PC-3 (cell line): ENCODE measurements at places on chromosomes 1 and 21. TPM values are rescaled to one million over a fixed set of nuclear protein-coding genes. Genes with fewer than 3 reads are reported as not detected.

The SMYD2 gene
- total RNA-seq = 92.6 and 124 TPM in 2 replicates

The AGT gene
- total RNA-seq = 0.35 TPM in 1 of 2 replicates, not detected in the other

The SYCP1 gene
- total RNA-seq = not detected in 2 replicates

GRCh38 chr1:160971618-160972056, 17.0 kb upstream of the ITLN2 start:
- no peaks in the 10 kb centered on the region for H3K27me3 ChIP-seq
- no peaks in the 10 kb centered on the region for H3K36me3 ChIP-seq
- no peak overlapping the region for H3K27ac ChIP-seq
- no peaks in the 10 kb centered on the region for H3K4me1 ChIP-seq
- H3K4me3 ChIP-seq = no peak overlapping the region

The TRIM58 gene
- total RNA-seq = 22.7 and 46.9 TPM in 2 replicates

DNA sequence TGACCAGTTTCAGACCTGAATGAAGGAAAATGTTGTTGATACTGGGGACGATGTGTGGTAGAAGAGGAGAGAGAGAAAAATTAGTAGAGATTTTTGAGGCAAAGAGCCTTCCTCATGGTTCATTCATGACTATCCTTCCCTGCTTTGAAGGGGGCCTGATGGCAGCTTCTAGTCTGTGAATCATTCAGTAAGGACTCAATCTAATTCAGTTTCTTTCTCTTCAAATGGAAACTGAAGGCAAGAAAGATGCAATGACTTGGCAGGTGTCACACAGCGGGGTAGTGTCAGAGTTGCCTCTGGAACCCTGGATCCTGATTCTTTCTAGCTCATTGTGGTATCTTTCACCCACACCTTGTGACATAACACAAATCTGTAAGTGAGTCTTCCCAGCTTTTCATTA, 14.9 kb upstream of the CD5L start:
- H3K27ac ChIP-seq = no peak overlapping the region
- no peak overlapping the region for H3K4me3 ChIP-seq
- peaks cover 51% of the 10 kb centered on the region for H3K27me3 ChIP-seq
- no peak for DNase-seq

- no peaks in the 10 kb centered on the region for H3K27me3 ChIP-seq
- no peak overlapping the region for H3K27ac ChIP-seq
- H3K4me1 ChIP-seq = peaks cover 12% of the 10 kb centered on the region
- DNase-seq = no peak
Observed at GRCh38 chr1:180672505-180672904, 40.7 kb downstream of the XPR1 start.

The PGLYRP3 gene
- not detected in 2 replicates for total RNA-seq

The KMO gene
- 0.29 and 1.2 TPM in 2 replicates for total RNA-seq

The FCMR gene
- total RNA-seq = 1.5 and 4.6 TPM in 2 replicates

The FCGR1A gene
- not detected in 2 replicates for total RNA-seq

- H3K4me3 ChIP-seq = peak within 1 kb of the TSS; percentile 59
- DNase-seq = peak; percentile 51
- H3K27me3 ChIP-seq = peaks cover 63% of the 10 kb centered on the region
Observed at GRCh38 chr1:24930260-24931145, at the start of gene RUNX3. Gene RUNX3, minus strand, starts transcription at chr1:24930276. Its CDS starts 408 bp downstream, at chr1:24929868.

DNA sequence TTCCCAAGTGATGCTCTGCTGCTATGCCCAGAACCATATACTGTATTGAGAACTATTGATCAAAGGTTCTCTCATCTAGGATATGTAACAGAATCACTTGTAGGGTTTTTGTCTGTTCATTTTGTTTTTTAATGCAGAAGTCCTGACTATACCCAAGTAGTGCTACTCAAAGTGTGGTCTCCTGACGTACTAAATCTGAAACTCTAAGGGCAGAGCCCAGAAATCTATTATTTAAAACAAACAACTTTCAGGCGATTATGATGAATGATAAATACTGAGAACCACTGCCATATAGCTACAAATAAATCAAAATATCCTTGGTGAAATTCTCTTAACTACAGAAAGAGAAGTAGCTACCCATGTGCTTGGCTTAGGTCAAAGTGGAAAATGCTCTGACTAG, 10.1 kb downstream of the ZZZ3 start:
- no peak overlapping the region for H3K27ac ChIP-seq
- DNase-seq = no peak
- peaks cover 3% of the 10 kb centered on the region; the same call in 1 of the 2 replicates for H3K36me3 ChIP-seq
- no peak overlapping the region for H3K4me3 ChIP-seq
- H3K27me3 ChIP-seq = no peaks in the 10 kb centered on the region

The ADAM30 gene
- not detected in 2 replicates for total RNA-seq

The AMY1C gene
- not detected in 2 replicates for total RNA-seq
